ENCODE measurements at places on chromosomes 7 and 10. TPM values are rescaled to one million over a fixed set of nuclear protein-coding genes. Genes with fewer than 3 reads are reported as not detected.

GIMAP6 gene
- not detected for total RNA-seq

HSPA12A gene
- 12.5 TPM for total RNA-seq

ARHGEF5 gene
- total RNA-seq, result 1.6 TPM

C10orf105 gene
- total RNA-seq, result not detected

SMKR1 gene
- 13.5 TPM for total RNA-seq

FAM180A gene
- total RNA-seq, result not detected

NRCAM gene
- total RNA-seq, result 98.3 TPM

GTF2IRD1 gene
- 12.4 TPM for total RNA-seq

PKD2L1 gene
- total RNA-seq, result 0.07 TPM

RARRES2 gene
- not detected for total RNA-seq

MOGAT3 gene
- total RNA-seq, result not detected

IFIT1B gene
- not detected for total RNA-seq

SBDS gene
- total RNA-seq, result 103 TPM

ZNF107 gene
- 2.5 TPM for total RNA-seq

CPED1 gene
- total RNA-seq, result not detected

PLXDC2 gene
- not detected for total RNA-seq

PNLIPRP3 gene
- total RNA-seq, result not detected
